ENCODE measurements at places on chromosomes 2 and 18. TPM values are rescaled to one million over a fixed set of nuclear protein-coding genes. Genes with fewer than 3 reads are reported as not detected.

Gene ANKRD23
- total RNA-seq = 1.4 TPM

Gene CPSF3
- total RNA-seq = 68.5 TPM

Gene UGT1A4
- total RNA-seq = 0.12 TPM

Gene MYL1
- total RNA-seq = not detected

Gene TAF1B
- total RNA-seq = 27.9 TPM

DNA sequence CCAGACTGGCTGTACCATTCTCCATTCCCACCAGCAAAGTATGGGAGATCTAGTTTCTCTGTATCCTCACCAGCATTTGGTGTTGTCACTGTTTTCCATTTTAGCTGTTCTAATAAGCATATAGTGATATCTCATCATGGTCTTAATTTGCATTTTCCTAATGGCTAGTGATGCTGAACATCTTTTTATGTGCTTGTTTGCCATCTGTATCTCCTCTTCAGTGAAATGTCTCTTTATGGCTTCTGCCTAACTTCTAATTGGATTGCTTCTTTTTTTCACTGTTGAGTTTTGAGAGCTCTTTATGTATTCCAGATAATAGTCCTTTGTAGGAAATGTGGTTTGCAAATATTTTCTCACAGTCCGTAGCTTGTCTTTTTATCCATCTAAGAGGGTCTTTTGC, 18.9 kb upstream of the BIN1 start:
- no peak for DNase-seq

- DNase-seq = no peak
Observed at GRCh38 chr2:86518481-86518880, 44.8 kb downstream of the CHMP3 start.

GRCh38 chr2:50746526-50746925, 285.4 kb downstream of the NRXN1 start:
- DNase-seq = peak; percentile 28

DNA sequence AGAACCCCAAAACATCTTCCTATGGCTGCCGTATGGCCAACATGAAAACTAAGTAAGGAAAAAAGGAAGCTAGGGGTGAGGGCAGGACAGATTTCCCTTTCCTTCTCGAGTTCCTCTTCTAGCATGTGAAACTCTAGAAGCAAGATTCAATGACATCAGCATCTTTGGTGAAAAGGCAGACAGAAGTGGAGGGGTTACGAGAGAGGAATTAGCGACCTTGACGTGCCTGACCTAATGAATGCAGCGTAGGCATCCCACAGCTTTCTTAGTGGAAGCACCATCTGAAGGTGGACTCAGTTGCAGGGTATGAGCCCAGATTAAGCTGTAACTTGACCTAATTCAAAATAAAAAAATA, 47.9 kb upstream of the PELI1 start:
- DNase-seq = no peak

- no peak for DNase-seq
Observed at GRCh38 chr2:217186668-217187159, 326.9 kb upstream of the TNP1 start.

GRCh38 chr18:32480581-32480980, 9.9 kb upstream of the GAREM1 start:
- DNase-seq = no peak

DNA sequence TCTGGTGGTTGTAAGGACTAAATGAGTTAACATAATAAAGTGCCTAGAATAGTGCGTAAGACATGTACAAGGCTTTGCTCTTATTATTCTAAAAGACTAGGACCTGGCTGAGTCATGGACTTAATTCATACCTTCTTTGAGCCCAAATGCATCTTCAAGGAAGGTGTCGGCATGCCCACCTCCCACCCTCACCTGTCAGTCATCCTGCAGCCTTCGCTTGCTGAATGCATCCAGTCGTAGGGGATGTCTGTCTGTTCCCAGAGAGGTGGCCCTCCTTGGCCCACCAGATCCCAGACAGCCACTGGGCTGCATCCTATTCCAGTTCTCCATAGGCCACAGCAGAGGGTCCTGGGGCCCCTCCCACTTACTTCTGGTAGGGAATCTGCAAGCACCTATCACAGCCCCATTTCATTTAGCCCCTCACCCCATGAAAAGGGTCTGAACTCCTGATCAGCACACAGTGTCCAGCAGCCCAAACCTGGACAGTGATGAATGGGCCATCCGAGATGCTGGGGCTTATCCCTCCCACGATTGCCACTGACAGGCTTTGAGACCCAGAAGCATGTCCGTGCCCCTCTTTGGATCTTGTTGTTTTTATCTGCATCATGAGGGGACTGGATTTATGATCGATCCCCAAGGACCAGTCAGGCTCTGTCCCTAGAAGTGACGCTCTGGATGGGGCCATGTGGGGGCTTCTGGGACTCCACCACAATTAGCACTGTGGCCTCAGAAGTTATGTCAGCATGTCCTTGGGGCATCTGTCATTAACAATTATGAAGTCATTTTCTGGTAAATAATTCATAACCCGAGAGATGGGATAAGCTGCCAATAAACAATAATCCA, 101.1 kb downstream of the KLHL29 start:
- DNase-seq = no peak

- no peak for DNase-seq
Observed at GRCh38 chr2:233486778-233487552, 79.6 kb downstream of the USP40 start.

DNA sequence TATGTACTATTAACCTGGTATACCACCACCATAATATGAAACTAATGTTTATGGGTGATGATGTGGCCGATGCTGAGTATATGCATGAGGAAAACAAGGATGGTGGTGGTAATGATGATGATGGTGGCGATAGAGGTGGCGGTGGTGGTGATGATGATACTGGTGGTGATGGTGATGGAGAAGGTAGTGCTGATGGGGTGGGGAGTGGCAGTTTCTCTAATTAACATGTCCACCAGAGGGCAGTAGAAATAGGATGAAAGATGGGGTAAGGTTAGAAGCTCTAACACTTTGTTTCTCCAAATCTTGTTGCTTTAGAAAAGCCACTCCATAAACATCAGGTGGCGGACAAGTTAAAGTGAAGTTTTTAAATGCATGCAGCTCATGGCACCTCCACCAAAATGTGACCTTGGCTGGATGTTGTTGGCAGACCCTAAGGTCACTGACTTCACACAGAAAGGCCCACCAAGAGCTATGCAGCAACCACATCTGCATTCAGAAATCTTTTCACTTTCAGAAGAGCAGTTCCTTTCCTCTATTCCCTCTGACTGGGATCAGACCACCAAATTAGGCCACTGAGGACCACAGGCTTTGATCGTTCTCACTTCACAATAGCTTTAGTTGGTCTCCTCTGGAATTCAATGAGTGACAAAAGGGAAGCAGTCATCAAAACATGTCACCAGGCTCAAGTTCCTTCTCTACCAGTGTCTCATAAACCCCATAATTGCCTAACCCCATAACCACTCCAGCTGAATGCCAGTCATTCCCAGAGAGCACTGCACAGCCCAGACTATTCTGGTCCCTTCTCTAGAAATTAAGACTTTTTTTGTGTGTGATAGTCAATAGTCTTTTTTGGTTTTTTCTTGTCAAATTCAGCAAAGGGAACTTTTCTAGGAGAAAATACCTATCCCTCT, 7.5 kb upstream of the BCL11A start:
- no peak for DNase-seq

DNA sequence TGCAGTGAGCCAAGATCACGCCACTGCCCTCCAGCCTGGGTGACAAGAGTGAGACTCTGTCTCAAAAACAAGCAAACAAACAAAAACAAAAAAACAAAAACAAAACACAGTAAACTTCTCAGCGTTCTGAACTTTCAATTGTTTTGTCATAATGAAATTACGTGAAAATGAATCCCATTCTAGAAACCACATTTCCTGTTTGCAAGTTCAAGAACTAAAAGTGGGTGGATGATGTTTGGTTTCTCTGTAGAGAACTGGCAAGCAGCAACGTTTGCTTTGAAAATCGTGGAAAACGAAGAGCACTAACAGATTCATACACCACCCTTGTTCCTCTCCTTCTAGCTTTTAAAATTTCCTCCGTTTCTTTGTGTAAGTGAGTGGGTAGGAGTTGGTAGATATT, 226.1 kb upstream of the LYPD1 start:
- DNase-seq = no peak

GRCh38 chr18:3449512-3450011, 410 bp upstream of the TGIF1 start:
- peak; percentile 70 for DNase-seq

DNA sequence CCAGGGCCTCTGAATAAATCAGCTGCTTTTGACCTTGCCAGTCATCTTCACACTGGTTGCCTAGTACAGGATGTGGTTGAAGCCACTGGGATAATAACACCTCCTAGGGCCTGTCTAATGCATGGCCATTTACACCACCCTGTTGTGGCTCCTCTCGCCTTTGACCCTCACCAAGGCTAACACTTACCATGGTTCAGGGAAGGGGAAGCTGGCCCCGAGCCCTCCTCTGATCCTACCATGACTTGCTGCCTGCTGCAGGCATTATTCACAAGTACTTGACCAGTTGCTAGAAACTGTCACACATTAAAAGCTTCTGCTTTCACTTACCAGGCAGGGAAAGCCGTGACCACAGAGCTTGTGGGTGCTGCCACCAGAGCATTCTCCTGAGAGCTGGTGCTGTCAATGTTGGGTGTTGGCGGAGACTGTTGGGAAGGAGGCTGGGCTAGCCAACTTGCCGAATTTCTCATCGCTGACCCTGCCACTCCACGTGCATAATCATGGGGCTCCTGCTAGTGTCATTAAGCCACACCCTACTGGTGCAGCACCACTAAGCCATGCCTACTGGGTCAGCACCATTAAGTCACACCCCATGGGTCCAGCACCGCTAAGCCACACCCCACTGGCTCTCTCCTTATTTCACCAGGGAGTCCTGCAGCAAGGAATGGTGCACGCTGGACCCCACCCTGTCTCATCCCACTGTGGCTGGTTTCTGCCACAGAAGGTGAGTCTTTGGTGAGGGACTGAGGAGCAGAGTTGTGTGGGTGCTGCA, 47.0 kb upstream of the TTC39C start:
- no peak for DNase-seq

DNA sequence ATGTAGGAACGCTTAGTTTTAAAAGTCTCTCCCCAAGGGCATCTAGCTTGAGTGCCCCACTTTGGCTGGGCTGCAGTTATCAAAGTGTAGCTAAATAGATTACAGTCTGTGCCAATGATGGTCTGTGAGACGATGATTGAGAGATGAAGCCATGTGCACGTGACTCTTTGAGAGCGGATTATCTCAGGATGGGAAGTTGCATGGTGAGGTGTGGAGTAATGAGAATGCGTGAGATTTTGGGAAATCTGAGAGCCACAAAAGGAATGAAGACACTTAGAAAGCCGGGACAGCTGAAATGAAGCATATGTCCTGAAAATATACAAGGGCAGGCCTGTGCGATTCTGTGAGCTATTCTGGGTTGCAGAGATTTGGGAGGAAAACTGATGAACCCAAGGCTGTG, 370.0 kb downstream of the TGIF1 start:
- no peak for DNase-seq

DNA sequence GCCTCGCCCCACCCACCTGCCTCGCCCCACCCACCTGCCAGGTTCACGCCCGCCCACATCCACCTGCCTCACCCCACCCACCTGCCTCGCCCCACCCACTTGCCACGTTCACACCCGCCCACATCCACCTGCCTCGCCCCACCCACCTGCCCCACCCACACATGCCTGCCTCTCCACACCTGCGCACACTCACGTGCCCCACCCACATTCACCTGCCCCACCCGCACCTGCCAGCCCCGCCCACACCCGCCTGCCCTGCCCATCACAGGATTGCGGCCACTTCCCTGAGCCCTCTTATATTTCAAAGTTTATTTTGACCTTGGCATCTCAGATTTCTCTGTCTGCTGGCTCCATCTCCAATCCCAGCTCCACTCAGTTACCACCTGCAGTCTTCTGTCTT, 217.5 kb upstream of the SOX11 start:
- DNase-seq = no peak

GRCh38 chr18:34224423-34225217, at the start of gene NOL4:
TSS of gene NOL4 (minus strand) at chr18:34224913. CDS start at chr18:34223253, 1,660 bp downstream.
- DNase-seq = no peak

GRCh38 chr18:50277942-50278341, 3.4 kb downstream of the MBD1 start:
- no peak for DNase-seq

- no peak for DNase-seq
Observed at GRCh38 chr18:10839421-10839820, 309.9 kb downstream of the PIEZO2 start.

- no peak for DNase-seq
Observed at GRCh38 chr2:86081724-86082123, 24.0 kb downstream of the POLR1A start.

GRCh38 chr18:5302606-5303005, 7.1 kb upstream of the ZBTB14 start:
- DNase-seq = no peak

GRCh38 chr18:35717182-35717581, 135.6 kb downstream of the GALNT1 start:
- no peak for DNase-seq

DNA sequence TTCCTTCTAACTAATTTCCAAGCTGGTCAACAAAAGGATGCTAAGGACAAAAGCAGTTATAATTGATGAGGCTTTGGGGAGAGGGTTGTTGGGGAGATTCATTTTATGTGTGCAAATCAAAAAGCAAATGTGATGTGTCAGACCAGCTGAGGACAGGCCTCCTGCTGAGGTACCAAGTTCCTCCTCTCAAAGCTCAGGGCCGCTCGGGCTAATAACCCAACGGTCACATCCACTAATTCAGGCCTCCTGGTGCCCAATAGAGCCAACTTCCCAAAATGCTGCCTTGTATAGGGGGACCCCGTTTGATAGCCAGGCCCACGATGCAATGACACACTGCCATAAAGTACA, 88.6 kb upstream of the RTN4 start:
- no peak for DNase-seq

Data from HCT116 (cell line).